Stimulated activated CD8-positive, alpha-beta memory T cell treated with anti-CD3 and anti-CD28 coated beads, Interleukin-15, amount 100 ng/mL, for 24 hours (primary cell): ENCODE measurements at places on chromosomes 7 and 10.

DNA sequence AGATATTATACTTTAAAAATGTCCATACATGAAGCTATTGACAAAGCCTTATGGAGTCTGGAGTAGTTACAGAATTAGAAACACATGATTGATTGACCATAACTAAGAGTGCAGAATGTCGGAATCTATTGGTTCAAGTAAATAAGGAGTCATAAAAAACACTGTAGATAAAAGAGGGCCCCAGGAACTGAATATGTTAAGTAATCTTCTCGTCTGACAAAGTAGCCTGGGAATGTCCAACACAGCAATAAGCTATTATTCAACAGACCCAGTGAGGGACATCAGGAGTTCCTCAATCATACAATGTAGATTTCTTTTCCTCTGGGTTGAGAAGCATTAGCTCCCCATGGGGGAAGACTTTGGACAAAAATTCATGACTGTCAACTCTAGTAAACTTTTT lies 782.0 kb downstream of the SUGCT start:
- DNase-seq: no peak

DNA sequence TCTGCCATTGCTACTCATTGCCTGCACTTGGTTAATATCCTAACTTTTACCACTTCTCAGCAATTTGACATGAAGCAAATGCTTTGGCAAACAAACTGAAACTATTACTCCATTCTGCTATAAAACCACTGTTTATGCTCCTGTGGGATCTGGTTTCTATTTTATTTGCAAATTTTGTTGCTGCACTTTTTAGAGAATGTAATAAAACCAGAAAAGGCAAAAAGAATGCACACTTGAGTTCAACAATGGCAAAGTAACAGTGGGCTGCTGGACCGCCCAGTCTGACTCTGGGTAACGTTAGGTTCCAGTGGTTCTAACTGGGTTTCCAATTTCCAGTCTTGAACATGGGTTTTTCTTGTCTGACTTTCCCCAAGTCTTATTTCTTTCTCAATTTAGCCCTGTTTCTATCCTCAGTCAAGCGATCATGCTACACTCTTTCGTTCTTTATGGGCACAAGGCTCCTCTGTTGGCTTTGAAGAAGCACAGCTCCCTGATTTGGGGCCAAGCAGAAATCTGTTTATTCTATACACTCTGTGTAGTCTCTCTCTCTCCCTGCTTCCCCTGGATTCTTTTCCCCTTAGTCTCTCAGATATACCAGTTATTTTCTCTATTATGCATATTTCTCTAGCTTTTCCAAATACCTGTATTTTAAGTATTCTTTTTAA lies 129.2 kb upstream of the FAM3C start:
- no peak for DNase-seq

GRCh38 chr10:116417821-116418220 lies 9.8 kb upstream of the PNLIPRP3 start:
- DNase-seq: no peak

GRCh38 chr7:71768450-71768849 lies 636.5 kb downstream of the GALNT17 start:
- DNase-seq: no peak

DNA sequence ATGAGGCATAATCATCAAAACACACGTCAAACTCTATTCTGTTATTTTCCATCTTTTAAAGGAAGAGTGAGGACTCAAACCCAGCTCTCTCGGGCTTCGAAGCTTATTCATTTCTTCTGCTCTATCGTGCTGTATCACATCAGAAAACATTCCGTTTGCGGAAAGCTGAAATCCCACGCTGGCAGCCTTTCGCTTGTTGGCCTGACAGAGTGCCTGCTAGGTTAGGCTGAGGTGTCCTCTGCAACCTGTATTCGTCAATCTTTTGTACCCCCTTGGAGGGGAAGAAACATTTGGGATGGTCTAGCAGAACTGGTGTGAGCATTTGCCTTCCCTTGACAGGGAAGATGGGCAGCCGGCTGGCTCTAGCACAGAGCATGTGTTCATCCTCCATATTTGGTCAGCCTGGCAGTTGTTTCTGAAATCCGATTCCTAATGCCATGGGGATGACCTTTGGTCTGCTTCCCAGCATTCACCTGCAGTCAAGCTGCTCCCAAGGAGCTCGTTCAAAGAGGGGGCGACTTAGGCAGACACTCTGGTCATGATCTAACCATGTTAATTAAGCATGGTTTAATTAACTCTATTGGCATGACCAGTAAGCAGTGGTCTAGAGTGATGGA lies 55.2 kb downstream of the TACC2 start:
- DNase-seq: no peak

DNA sequence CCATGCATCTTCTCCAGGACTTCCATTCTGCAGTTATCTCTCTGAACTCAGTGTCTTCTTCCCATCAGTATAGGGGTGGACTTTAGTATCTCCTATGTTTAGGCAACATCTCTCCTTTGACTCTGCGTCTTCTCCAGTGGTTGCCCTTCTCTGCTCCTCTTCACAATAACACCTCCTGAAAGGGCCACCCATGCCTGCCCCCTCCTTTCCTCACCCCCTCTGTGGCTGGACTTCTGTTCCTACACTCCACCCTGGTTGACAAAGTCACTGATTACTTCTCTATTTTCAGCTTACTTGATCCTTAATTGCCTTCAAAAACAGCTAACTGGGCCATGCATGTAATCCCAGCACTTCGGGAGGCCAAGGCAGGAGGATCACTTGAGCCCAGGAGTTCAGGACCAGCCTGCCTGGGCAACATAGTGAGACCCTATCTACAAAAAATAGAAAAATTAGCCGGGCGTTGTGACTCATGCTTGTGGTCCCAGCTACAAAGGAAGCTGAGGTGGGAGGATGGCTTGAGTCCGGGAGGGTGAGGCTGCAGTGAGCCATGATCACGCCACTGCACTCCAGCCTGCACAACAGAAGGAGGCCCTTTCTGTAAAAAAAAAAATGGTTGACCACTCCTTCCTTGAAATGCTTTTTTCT lies 13.7 kb downstream of the SRGN start:
- no peak for DNase-seq

GRCh38 chr10:133236401-133237240 lies 1.0 kb upstream of the VENTX start:
- DNase-seq: no peak

DNA sequence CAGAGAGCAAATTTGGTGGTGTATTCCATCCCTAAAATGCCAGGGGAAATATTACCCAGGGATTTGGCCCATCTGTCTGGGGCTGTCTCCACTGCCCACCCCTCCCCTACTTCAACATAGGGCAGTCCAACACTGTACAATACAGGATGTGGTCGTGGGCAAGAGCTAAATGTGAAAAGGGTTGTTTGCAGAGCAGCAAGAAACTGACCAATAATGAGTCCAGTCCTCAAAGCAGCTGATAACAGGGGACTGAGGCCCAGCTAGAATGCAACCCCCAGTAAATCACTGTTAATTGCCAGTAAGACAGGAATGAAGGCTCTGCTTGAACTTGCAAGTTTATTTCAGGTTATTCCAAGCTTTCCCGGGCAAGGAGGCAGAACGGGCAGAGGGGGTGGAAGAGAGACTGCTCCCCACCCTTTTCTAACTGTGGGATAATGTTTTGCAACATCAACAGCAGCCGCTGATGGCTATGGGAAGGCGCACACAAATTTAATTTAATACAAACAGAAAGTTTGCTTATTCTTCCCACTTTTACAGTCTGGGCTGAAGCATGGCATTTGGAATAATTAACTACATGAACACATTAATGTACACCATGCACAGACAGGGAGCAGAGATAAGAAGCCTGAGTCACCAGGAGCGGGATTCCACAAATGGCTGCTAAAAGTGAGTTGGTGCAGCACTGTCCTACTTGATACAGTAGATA lies 36.8 kb downstream of the AFAP1L2 start:
- no peak for DNase-seq

- DNase-seq: peak; percentile 52
Observed at GRCh38 chr10:110414548-110415309, 83.0 kb upstream of the DUSP5 start.

DNA sequence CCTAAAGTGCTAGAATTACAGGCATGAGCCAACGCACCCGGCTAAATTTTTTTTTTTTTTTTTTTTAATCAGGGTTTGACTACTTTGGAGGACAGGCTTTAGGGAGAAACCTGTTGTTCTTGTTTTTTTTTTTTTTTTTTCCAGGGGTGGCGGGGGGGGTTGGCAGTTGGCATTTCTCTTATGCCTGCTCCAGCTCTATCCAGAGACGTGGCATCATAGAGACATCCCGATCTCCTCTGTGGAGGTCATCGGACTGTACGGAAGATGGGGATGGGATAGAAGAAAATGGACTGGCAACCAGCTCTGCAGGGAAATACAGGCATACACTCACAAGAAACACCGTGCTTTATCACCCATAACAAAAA lies 130.8 kb downstream of the PRPF18 start:
- no peak for DNase-seq

GRCh38 chr7:6226194-6226799 lies 46.1 kb downstream of the CYTH3 start:
- DNase-seq: no peak

DNA sequence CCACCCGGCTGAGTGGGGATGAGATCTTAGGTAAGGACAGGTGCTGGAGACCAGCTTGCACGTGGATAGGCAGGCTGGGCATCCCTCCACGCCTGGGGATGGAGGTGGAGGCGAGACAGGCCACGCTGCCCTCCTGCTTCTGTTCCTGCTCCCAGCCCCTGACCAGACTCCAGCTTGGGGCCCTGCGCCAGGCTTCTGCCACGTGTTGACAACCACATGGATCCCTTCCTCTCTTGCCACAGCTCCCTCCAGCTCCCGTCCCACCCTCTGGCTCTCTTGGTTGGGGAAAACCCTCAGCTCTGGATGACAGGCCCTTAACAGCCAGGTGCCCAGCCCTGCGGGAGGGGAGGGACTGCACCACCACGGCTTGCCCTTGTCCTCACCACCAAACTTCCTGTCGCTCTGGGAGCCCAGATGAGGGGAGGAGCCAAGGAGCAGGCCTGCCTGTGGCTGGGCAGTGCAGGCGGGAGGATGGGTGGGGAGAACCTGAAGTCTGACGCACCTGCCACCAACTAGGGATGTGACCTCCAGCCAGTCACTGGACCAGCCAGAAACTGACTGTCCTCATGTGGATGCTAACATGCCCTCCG lies 36.0 kb downstream of the KCNH2 start:
- no peak for DNase-seq

GRCh38 chr7:31860925-31861324 lies 173.9 kb downstream of the PPP1R17 start:
- no peak for DNase-seq

DNA sequence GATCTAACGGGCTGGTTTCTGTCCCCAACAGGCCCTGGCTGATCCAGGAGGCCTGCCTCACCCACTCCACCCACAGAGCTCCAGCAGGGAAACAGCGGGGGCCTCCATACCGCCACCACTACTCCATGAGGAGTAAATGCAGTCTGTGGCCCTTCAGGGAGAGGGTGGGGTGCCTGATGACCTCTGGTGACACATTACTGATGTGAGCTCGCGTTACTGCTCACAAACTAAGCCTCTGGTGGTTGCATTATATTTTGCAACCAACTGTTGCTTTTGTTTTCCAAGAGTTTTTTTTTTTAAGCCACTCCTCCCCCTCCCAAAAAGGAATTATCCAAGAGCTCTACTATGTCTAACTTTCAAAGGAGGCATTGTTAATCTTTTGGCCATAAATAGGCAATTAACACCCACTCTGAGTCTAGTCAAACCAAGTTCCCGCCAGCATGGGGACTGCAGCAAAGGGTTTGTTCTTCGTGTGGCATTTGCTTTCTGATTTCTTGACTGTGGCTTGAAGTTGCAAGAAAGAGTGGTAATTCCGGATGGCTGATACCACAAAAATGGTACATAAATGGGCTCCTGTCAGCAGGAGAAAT lies 72.6 kb downstream of the FAM53B start:
- DNase-seq: no peak

- no peak for DNase-seq
Observed at GRCh38 chr10:75542906-75543305, 111.5 kb downstream of the LRMDA start.

GRCh38 chr7:158126661-158127060 lies 461.0 kb downstream of the PTPRN2 start:
- no peak for DNase-seq

GRCh38 chr7:157905651-157906461 lies 569.1 kb downstream of the DNAJB6 start:
- DNase-seq: no peak

GRCh38 chr7:38669965-38670520 lies 38.9 kb upstream of the AMPH start:
- DNase-seq: no peak

GRCh38 chr7:7790041-7790741 lies 71.8 kb upstream of the RPA3 start:
- DNase-seq: no peak

DNA sequence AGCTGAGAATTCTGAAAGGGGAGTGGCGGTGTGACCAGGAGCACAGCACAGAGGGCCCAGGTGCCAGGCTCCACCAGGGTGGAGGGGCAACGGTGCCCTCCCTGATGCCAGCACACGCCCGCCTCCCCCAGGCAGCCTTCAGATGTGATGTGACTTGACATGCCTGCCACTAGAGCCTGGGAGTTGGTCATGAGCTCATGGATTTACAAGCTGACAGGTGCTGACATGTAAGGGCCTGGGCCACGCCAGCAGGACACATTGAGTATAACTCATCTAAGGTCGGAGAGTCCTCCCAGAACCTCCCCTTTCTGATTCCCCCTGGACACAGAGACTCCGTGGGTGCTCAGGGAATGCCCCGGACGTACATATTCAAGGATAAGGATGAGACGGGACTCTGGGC lies 74.2 kb downstream of the LSM5 start:
- DNase-seq: no peak

- no peak for DNase-seq
Observed at GRCh38 chr10:61028861-61029361, 84.9 kb upstream of the RHOBTB1 start.
